ENCODE measurements at places on chromosomes 3 and 15.

DNA sequence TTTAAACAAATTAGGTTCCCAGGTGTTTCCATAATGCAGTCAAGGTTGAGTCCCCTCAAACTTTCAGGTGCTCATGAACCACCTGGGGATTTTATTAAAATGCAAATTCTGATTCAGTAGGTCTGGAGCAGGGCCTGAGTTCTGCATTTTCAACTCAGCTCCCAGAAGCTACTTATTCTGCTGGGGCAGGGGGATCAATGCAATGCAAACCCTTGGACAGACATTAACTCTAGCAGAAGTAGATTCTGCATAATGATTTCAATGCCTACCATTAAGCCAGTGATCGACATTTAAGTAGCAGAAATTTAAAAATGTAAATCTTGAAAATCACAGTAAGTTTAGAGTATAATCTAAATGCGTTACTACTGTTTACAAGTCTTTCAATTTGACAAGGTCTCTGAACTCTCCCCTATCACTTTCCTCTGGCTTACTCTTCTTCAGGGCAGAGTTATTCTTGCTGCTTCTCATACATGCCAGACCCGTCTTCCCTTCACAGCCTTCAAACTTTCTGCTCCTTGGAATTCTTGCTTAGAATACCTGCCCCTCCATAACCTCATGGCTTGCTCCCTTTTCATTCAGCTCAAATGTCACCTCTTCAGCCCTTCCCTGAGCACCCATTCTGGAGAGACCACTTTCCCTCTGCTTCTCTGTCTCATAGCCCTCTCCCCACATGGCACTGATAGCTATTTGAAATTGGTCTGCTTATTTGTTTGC, 19.3 kb upstream of the DPPA4 start:
- DNase-seq: no peak
- peaks cover 8% of the 10 kb centered on the region for H3K4me1 ChIP-seq
- H3K36me3 ChIP-seq: no peaks in the 10 kb centered on the region
- H3K27me3 ChIP-seq: no peaks in the 10 kb centered on the region
- H3K4me3 ChIP-seq: peak overlapping the region; percentile 8

- no peaks in the 10 kb centered on the region for H3K4me1 ChIP-seq
- no peaks in the 10 kb centered on the region for H3K27me3 ChIP-seq
- no peak for DNase-seq
- peak overlapping the region; percentile 20 for H3K4me3 ChIP-seq
- no peak overlapping the region for H3K27ac ChIP-seq
These were observed 13.1 kb upstream of the ALCAM start for GRCh38 chr3:105353485-105354161.

DNA sequence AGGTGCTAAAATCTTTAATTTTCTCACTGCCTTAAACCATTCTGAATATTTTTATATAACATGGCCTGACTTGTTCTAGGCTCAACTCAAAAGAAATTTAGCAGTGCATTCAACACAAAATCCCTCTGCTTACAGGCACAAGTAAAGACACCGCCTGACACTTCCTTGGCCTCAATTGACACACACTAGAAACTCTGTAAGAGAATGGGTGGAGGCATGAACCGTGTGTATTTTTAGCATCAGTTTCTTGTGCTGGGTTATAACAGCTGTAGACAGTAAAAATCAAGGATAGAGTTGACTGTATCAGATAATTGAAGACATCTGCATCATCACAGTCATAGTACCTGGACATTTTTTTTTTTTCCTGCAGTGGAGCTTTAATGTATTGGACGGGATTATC, 54.3 kb downstream of the SLC9A9 start:
- no peak overlapping the region for H3K27ac ChIP-seq
- 0 out of 2 replicates have a peak, but pooled peaks cover 2% of the 10 kb centered on the region for H3K4me1 ChIP-seq
- no peaks in the 10 kb centered on the region for H3K27me3 ChIP-seq
- no peak overlapping the region for H3K4me3 ChIP-seq
- no peaks in the 10 kb centered on the region for H3K36me3 ChIP-seq

- H3K27ac ChIP-seq: no peak overlapping the region
- no peak overlapping the region for H3K4me3 ChIP-seq
These were observed 36.1 kb downstream of the SPSB4 start for GRCh38 chr3:141087076-141087777.

DNA sequence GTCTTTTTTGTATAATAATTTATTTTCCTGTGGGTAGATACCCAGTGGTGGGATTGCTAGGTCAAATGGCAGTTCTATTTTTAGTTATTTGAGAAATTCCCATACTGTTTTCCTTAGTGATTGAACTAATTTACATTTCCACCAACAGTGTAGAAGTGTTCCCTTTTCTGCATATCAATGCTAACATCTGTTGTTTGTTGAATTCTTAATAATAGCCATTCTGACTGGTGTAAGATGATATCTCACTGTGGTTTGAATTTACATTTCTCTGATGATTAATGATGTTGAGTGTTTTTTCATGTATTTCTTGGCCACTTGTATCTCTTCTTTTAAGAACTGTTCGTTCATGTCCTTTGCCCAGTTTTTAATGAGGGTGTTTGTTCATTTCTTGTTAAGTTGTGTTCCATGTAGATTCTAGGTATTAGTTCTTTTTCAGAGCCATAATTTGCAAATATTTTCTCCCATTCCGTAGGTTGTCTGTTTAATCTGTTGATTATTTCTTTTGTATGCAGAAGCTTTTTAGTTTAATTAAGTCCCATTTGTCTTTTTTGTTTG, 713.3 kb upstream of the EPHA6 start:
- no peak overlapping the region for H3K27ac ChIP-seq
- no peak for DNase-seq
- H3K4me1 ChIP-seq: no peaks in the 10 kb centered on the region
- no peak overlapping the region for H3K4me3 ChIP-seq
- no peaks in the 10 kb centered on the region for H3K36me3 ChIP-seq

DNA sequence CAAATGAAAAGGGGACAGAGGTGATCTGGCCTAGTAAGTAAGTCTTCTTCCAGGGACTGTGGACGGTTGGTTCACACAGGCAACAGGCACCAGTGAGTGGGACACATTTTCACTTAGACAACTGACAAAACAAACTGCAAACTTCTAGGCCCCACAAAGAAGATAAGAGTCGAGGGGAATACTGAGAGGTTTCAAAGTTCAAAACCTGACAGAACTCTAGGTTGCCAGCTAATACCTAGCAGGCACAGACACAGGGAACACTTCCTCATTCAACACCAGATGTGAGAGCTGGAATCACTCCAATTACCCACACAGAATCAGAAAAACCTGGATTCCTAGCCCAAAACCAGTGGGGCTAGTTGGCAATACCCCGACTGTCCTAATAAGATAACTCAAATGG, 621.7 kb downstream of the ZPLD1 start:
- H3K36me3 ChIP-seq: no peaks in the 10 kb centered on the region
- H3K4me3 ChIP-seq: no peak overlapping the region
- no peaks in the 10 kb centered on the region for H3K4me1 ChIP-seq
- no peaks in the 10 kb centered on the region for H3K27me3 ChIP-seq
- DNase-seq: no peak

DNA sequence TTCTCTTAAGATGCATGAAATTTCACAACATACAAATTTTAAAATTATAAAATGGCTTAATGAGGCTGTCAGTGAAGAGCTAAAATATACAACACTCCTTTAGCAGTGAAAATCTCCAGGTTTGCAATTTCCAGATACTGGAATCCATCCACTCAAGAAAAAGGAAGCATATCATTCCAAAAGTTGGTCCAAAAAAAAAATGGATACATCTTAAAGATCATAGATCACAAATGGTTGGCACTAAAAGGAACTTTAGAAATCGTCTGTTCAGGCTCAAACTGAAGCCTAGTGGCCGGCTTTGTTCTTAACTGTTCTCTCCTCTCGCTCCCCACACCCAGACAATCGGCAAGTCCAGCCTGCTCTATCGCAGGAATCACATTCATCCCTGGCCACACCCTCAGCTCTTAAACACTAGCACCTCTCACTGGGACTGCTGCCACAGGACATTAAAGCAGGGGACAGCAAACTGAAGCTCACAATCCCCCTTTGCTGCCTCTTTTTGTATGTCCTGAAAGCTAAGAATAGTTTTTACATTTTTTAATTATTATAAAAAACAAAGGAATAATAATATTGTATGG, 130.3 kb upstream of the CDIN1 start:
- no peak for DNase-seq
- no peak overlapping the region for H3K27ac ChIP-seq
- H3K4me1 ChIP-seq: no peaks in the 10 kb centered on the region
- H3K4me3 ChIP-seq: no peak overlapping the region
- H3K36me3 ChIP-seq: no peaks in the 10 kb centered on the region

- H3K4me3 ChIP-seq: no peak overlapping the region
- H3K27ac ChIP-seq: no peak overlapping the region
- no peaks in the 10 kb centered on the region for H3K36me3 ChIP-seq
- H3K4me1 ChIP-seq: peaks cover 16% of the 10 kb centered on the region
- DNase-seq: no peak
These were observed 96.9 kb downstream of the LINGO1 start for GRCh38 chr15:77535845-77536244.

DNA sequence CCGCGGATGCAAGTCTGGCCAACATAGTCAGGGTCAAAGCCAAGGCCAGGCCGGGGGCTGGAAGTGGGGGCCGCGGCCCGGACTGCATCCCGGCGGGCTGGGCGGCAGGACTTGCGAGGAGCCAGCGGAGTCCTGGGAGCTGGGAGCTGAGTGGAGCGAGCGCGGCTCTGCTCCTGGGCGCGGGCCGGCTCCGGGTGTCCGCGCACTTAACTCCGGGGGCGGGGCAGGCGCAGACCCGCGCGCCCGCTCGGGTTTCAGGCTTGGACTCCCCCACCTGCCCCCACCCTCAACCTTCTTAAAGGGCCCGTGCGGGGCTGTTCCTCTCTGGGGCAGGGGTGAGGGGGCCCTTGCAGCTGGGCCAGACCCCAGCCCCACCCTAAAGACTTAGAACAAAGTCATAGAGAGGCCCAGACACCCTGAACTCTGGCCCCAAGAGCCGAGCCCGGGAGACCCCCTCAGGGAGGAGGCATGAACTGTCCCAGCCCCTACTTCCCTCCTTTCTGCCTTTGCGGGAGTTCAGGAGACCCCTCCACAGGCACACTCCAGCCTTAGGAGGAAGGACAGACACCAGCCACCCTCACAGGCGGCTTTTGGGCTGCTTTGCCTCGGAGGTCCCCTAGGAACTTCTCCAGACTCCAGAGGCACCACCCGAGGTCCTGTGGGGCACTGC, at the start of gene CSPG4:
TSS of gene CSPG4 (minus strand) at position 181 of the 670 bp plus-strand sequence. CDS start at position 88, 93 bp downstream.
- no peaks in the 10 kb centered on the region for H3K27me3 ChIP-seq
- H3K36me3 ChIP-seq: no peaks in the 10 kb centered on the region
- no peak for DNase-seq
- H3K4me3 ChIP-seq: peak within 1 kb of the TSS; percentile 59
- H3K27ac ChIP-seq: no peak within 1 kb of the TSS

GRCh38 chr3:112579232-112579631, 17.4 kb downstream of the SLC35A5 start:
- H3K27me3 ChIP-seq: no peaks in the 10 kb centered on the region
- H3K27ac ChIP-seq: no peak overlapping the region
- no peak overlapping the region for H3K4me3 ChIP-seq
- no peak for DNase-seq
- peaks cover 8% of the 10 kb centered on the region for H3K36me3 ChIP-seq

GRCh38 chr3:29932696-29933325, 651.9 kb downstream of the RBMS3 start:
- DNase-seq: no peak
- H3K27ac ChIP-seq: no peak overlapping the region
- no peaks in the 10 kb centered on the region for H3K27me3 ChIP-seq
- peaks cover 2% of the 10 kb centered on the region for H3K4me1 ChIP-seq
- H3K4me3 ChIP-seq: no peak overlapping the region

DNA sequence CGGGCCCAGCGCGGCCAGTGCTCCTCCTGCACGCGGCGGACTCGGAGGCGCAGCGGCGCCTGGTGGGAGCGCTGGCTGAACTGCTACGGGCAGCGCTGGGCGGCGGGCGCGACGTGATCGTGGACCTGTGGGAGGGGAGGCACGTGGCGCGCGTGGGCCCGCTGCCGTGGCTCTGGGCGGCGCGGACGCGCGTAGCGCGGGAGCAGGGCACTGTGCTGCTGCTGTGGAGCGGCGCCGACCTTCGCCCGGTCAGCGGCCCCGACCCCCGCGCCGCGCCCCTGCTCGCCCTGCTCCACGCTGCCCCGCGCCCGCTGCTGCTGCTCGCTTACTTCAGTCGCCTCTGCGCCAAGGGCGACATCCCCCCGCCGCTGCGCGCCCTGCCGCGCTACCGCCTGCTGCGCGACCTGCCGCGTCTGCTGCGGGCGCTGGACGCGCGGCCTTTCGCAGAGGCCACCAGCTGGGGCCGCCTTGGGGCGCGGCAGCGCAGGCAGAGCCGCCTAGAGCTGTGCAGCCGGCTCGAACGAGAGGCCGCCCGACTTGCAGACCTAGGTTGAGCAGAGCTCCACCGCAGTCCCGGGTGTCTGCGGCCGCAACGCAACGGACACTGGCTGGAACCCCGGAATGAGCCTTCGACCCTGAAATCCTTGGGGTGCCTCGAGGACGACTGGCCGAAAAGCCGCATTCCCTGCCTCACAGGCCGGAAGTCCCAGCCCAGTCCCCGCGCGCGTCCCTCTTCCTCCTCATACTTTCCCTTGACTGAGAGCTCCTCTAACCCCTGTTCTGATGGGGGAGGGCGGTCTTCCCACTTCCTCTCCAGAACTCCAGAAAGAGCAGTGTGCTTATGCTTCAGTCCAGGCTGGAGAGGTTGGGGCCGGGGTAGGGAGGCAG, 1.4 kb upstream of the IL17RC start:
- DNase-seq: no peak
- H3K4me1 ChIP-seq: peaks cover 18% of the 10 kb centered on the region
- H3K36me3 ChIP-seq: no peaks in the 10 kb centered on the region
- H3K27ac ChIP-seq: no peak overlapping the region
- no peaks in the 10 kb centered on the region for H3K27me3 ChIP-seq

GRCh38 chr3:57397175-57398026, 104.9 kb upstream of the ASB14 start:
- DNase-seq: peak; percentile 64
- no peaks in the 10 kb centered on the region for H3K4me1 ChIP-seq
- no peak overlapping the region for H3K4me3 ChIP-seq
- no peaks in the 10 kb centered on the region for H3K27me3 ChIP-seq

DNA sequence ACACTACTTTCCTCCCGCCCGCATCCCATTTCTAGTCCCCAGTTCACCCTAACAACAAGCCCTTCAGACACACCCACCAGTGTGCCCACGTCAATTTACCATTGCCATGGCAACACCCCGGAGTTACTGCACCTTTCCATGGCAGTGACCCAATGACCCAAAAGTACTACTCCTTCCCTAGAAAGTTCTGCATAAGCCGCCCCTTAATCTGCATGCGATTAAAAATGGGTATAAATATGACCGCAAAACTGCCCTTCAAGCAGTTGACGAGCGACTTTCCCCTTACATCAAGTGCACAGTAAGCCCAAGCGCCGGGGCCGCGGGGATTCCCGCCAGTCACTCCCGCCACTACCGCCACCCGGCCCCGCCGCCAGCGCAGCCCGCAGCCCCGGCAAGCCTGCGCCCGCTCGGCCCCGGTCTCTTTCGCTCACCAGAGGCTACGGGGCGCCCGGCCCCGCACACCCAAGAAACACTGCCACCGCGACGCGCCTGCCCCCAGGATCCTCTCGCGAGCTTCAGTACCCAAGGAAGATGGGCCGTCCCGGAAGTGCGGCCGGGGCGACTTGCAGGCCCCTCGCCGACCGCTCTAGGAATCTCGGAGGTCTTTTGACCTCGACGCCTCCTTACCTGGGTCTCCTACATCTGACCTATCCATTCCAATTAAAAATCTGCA, 27.2 kb upstream of the ZNF502 start:
- no peaks in the 10 kb centered on the region for H3K27me3 ChIP-seq
- no peak overlapping the region for H3K27ac ChIP-seq
- H3K36me3 ChIP-seq: no peaks in the 10 kb centered on the region
- H3K4me1 ChIP-seq: no peaks in the 10 kb centered on the region
- DNase-seq: peak; percentile 78
- no peak overlapping the region for H3K4me3 ChIP-seq

Measured in H1 (cell line).